ENCODE measurements at places on chromosomes 7 and 10.

DNA sequence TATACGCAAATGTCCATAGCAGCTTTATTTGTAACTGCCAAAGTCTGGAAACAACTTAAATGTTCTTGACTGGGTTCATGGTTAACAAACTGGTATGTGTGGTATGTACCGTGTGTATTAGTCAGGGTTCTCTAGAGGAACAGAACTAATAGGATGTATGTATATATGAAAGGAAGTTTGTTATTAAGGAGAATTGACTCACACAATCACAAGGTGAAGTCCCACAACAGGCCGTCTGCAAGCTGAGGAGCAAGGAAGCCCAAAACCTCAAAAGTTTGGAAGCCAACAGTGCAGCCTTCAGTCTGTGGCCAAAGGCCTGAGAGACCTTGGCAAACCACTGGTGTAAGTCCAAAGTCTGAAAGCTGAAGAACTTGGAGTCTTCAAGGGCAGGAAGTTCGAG lies 66.8 kb downstream of the TMEM168 start:
- DNase-seq: no peak

- DNase-seq: no peak
Measured at GRCh38 chr10:69506834-69507713, 55.8 kb downstream of the TSPAN15 start.

GRCh38 chr7:51349820-51350545 lies 33.4 kb upstream of the COBL start:
- DNase-seq: peak; percentile 21

DNA sequence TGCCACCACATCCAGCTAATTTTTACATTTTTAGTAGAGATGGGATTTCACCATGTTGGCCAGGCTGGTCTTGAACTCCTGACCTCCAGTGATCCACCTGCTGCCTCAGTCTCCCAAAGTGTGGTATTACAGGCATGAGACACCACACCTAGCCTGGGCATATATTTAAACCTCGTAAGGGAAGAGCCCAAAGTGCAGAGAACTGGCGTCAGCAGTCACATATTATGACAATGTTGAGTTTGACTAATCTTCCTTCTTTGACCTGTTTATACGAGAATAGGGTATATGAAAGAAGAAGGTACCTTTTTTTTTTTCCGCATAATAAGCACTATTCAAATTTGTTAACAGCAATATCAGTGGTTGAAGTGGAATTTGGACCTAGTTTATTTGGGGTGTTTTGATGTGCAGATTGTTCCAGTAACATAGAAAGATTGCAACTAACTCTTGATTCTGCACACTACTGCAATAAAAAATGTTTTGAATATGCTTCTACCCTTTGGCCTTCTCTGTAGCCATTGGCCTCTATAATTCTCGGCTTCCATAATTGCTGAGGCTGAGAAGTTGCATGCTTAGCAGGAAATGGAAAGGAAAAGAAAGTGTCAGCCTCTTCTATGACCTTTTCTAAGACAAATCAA lies 55.9 kb downstream of the MINPP1 start:
- no peak for DNase-seq

Measured in cardiac muscle cell (in vitro differentiated cells and primary cell).